ENCODE measurements at places on chromosomes 5 and 9.

- DNase-seq, result no peak
These were observed 153.7 kb downstream of the INSYN2B start for GRCh38 chr5:169826618-169827017.

DNA sequence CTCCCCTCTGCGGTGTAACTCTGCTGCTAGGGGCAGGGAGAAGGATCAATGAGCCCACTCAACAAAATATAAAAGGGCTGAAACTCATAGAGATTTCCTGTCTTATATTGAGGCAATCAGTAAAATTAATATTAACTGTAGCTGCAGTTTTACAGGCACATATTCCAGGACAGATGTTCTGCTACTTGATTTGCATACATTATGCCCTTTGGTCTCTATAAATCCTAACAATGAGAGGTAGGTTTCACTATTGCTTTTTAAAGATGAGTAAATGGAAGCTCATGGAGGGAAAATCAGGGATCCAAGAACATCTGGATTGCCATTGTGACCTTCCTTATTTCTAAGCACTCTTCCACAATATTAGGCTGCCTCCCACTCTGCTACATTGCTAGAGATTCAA lies 23.5 kb upstream of the TRIM32 start:
- no peak for DNase-seq

DNA sequence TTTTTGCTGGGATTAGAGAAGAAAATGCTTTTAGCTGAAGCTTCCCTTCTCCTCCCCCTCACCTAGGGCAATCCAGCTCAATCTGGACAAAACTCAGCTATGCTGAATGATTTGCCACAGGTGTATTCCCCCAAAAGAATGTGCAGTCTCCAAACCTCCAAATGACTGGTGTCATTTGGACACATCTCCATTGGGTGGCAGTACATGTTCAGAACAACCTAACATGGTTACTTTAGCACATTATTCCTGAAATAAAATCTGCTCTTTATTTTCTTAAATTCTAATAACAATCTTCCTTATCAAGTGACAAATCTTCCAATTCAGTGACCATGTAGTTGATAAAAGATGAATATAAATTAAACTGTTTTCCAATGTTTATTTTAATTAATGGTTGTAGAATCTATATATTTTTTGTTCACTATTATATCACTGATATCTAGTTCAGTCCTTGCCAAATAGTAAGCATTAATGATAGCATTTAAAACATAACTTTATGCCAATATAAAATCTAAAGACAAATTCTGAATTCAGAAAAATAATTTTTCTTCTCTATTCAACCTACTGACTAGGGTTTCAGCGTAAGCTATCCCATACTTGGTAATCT lies 61.3 kb upstream of the MOCS2 start:
- DNase-seq, result no peak

- DNase-seq, result no peak
These were observed 113.0 kb downstream of the AUH start for GRCh38 chr9:91248707-91249106.

- no peak for DNase-seq
These were observed 288.0 kb downstream of the ARHGEF28 start for GRCh38 chr5:73913971-73914370.

- DNase-seq, result no peak
These were observed 162.2 kb downstream of the GLIS3 start for GRCh38 chr9:4137681-4138099.

- DNase-seq, result no peak
These were observed 172.1 kb downstream of the GABBR2 start for GRCh38 chr9:98536542-98537173.

GRCh38 chr9:84381508-84381907 lies 41.0 kb upstream of the SLC28A3 start:
- DNase-seq, result no peak

DNA sequence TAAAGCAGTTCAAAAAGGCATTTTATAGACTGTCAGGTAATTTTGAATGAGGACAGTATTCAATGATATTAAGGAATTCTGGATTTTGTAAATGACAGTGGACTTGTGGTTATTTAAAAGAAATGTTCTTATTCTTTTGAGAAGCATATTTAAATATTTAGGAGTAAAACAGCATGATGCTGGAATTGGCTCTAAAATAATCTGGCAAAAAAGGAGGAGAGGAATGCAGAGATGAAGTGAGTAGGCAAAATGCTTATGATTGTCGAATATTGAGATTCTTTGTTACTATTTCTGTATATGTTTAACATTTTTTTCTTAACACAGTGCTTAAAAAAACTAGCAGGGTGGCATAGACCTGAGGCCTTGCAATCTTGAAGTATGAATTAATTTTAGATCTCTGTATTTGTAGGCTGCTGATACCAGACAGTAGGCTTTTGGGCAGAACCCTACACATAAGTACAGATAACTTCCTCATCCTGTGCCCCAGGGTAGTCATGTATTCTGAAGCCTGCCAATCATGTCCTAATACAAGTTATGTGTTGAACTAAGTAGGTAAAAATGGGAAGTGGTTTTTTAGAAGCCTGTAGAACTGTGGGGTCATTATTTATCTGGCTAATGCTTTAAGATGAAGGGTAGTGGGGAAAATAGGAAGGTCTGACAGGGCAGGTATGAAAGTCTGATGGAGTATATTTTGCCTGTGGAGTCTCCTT lies 9.4 kb downstream of the CD180 start:
- no peak for DNase-seq

GRCh38 chr5:14424011-14424685 lies 157.4 kb upstream of the OTULINL start:
- DNase-seq, result no peak

DNA sequence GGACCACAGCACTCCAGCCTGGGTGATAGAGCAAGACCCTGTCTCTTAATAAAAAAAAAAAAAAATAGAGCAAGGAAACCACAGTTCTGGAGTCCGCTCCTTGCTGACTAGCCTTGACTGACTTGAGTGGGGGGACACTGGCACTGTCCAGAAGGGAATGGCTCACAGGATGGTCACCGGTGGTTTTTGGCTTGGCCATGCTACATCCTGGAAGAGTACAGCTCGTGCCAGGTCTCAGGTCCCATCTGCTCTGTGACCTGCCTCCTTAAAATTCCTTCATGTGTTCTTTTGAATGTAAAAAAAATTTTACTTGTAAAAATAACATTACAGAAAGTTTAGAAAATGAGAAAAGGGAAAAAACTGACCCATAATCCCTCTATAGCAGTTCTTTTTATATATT lies 5.6 kb downstream of the NANS start:
- no peak for DNase-seq

DNA sequence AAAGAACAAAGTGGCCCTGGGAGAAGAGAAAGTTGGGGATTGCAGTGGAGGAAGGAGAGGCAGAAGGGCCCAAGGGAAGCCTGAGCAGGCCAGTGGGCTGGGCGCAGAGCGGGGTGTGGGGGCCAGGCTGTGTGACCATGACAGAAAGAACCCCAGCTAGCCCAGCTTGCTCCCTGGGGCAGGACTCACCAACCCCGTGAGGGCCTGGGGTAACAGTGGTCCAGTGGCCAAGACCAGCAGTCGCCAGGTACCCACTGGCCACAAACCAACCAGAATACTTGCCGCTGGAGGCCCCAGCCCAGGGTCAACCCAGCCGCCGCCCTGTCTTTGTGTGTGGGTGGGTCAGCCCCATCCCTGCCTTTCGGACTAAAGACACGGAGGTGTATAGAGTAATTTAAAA lies 146.5 kb downstream of the CACNA1B start:
- DNase-seq, result no peak

DNA sequence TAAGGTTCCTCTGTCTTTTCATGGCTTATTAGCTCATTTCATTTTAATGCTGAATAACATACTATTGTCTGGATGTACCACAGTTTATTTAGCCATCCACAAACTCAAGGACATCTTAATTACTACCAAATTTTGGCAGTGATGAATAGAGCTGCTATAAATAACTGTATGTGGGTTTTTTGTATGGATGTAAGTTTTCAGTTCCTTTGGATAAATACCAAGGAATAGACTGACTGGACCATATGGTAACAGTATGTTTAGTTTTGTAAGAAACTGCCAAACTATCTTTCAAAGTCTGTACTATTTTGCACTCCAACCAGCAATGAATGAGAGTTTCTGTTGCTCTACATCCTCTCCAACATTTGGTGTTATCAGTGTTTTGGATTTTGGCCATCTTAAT lies 38.7 kb downstream of the SCAMP1 start:
- DNase-seq, result no peak

DNA sequence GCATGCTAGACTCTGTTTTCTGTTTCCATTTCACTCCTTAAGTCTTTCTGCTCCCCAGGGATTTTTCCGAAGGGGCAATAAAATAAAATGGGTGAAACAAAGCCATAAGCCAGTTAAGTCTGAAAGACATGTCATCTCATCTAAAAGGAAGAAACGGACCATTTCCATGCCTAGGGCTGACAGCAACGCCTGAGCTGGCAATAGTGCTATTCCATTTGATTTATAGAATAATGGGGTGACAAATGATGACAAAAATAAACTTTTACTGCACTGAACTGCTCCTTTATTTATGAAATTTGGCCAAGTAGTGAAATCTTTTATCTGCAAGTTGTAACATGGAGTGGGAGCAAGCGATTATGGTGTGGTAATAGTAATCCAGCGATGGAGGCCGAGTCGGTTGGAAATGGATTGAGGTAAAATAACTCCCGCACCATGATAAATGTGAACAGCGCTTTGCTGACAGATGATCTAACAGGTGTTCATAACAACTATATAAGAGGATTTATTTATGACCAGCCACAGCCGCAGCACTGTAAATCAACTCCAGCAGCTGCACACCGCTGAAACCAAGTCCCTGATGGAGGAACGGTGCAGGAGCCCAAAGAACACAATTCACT lies 219.8 kb upstream of the TBCA start:
- DNase-seq, result no peak

DNA sequence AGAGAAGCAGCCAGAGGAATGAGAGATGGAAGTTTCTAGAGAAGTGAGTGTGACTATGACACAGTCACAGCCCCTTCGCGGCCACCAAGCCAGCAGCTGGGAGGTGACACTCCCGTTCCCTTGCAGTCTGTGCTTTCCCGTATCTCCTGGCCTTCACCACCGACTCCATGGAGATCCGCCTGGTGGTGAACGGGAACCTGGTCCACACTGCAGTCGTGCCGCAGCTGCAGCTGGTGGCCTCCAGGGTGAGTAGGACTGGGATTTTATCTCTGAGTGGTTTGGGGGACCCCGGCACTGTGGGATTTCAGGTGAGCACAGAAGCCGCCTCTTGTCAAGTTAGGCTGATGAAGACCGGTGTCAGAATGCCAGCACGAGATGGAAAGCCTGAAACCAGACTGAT lies 12.1 kb upstream of the SLC2A8 start:
- no peak for DNase-seq

DNA sequence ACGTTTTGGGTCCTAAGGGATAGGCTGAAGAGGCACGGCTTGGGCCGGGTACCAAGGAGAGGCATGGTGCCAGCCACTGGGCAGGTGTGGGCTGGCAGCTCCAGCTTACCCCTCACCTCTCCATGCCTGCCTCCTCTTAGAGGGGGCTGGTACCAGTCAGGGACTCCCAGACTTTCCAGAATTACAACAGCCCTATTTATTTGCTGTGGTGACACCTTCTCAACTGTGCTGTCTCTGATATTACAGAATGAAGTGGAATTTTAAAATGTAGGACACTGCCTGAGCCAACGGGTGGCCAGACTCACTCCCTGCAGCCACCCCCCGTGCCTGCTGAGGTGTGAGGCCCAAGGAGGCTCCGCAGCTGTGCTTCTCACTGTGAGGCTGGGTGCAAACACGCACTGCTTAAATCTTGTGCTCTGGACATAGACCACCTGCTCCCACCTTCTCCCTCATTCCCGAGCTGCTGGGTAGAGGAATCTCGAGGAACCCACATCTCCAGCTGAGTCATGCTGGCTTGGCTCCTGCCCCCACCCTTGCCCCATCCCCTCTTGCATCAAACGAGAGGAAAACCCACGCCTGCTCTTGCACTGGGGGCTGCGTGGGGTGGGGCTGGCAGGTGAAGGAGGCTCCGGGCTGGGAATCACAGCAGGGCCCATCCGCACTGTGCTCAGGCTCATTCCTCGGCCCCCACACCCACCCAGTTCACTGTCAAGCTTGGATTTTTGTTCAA lies 47.9 kb downstream of the PRRT1B start:
- no peak for DNase-seq

- no peak for DNase-seq
These were observed 373.6 kb downstream of the ADGRV1 start for GRCh38 chr5:90932052-90932699.

- DNase-seq, result no peak
These were observed 131.2 kb upstream of the MAP3K1 start for GRCh38 chr5:56684159-56684558.

DNA sequence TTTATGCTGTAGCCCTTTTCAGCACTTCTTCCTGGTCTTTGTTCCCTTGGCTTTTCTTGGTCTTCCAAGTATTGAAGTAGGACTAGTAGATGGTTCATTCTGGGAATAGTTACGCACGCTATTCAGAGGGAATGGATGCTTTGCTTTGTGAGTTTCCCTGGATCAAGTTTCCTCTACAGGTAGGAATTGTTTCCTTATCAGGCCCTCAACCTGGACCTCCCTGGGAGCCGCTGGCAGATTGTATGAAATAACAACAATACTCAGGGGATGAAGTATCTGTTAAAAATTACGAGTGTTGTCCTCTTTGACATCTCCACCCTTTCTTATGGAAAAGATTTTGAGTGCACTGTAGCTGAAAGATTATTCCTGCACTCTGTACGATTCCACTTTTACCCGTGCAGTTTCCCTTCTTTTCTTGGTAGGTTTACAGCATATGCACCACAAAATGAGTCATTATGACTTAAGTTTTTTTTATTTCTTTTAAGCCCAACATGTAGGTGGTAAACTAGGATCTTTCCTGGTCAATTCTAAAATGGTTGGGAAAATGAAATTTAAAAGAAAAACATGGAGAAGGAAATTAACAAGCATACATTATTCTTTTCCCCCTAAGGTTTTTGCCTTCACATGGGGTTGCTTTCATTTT lies 57.9 kb downstream of the ARHGAP26 start:
- DNase-seq, result no peak

DNA sequence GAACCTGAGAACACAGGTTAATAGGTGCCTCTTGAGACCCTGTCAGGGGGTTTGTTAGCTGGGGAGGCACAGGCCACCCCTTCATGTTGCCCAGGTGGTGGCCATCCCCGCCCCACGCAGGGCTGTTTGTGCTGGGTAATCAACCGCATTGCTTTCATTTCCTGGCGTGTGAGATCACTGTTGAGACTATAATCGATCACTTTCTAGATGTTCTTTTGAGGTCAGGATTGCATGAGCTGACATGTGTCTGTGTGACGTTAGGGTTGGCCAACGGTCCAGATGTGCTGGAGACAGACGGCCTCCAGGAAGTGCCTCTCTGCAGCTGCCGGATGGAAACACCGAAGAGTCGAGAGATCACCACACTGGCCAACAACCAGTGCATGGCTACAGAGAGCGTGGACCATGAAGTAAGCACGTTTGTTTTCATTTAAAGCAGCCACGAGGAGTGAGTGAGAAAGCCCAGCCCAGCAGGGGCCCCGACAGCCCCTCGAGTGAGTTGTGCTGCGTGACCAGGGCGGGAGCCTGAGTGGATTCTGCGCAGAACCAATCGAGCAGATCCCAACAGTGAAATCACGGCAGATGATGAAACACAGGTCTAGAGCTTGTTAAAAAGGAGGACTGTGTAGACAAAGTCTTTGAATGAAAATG lies 115.0 kb upstream of the CACNA1B start:
- DNase-seq, result no peak

- no peak for DNase-seq
These were observed 435.7 kb downstream of the SH3GL2 start for GRCh38 chr9:18014556-18014955.

Measured in left ventricle myocardium inferior (tissue), 1 donor.